Activated CD4-positive, alpha-beta T cell treated with anti-CD3 and anti-CD28 coated beads, Interleukin-2, amount 50 U/mL, for 24 hours (primary cell): ENCODE measurements at places on chromosomes 2 and 18.

DNA sequence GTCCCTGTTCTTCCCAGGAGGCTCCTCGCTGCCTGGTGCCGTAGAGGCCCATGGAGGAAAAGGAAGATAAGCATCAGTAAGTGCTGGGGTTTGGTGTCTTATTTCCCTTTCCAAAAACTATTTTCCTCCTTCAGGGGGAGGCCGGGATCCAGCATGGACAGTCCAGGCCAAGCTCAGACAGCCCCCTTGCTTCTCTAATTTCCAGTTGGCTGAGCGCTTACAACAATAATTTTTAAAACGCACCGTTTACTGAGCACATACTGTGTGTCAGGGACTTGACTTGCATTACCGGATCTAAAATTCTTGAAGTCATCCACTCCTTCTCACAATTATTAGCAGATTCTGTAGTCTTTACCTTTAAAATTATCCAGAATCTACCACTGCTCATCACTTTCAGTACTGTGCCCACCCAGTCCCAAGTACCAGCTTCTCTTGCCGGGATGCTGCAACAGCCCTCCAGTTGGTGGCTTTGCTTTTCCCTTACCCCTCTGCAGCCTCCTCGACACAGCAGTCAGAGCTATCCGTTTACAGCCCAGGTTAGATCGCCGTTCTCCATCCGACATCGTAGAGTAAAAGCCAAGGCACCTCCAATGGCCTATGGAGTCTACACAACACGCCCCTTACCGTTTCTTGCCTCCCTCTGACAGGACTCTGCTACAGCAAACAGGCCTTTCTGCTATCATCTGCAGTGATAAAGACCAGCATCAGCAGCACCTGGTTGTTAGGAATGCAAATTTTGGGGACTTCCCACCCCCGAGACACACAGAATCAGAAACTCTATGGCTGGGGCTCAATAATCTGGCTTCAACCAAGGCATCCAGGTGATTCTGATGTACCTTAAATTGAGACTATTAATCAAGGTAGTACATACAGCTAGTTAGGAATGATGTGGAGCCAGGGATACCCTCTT, 75.2 kb upstream of the TSPYL6 start:
- DNase-seq: no peak

- no peak for DNase-seq
Measured at GRCh38 chr2:235416858-235417499, 76.9 kb upstream of the AGAP1 start.

DNA sequence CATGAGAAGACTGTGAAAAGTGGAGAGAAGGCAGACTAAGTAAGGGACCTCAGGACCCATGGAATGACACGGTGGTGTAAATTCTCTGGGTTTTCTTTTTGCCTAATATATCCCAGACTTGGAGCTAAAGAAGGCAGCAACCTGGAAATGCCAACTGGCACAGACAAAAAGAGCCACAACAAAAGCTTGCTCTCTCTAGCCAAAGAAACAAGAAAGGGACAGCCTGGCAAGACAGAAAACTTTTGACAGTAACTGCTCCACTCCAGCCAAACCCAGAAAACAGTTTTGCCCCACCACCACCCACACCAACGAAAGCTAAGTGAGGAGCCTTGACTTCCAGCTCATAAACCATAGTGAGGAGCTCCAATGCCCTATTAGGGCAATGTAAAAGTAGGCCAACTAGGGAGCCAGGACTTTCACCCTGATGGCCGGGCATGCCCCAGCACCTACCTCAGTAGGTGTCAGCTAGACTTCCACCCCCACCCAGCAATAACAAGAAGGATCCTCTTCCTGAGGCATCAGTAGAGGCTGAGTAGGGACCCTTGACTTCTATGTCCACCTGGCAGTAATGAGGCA, 35.5 kb downstream of the PELI1 start:
- DNase-seq: no peak

DNA sequence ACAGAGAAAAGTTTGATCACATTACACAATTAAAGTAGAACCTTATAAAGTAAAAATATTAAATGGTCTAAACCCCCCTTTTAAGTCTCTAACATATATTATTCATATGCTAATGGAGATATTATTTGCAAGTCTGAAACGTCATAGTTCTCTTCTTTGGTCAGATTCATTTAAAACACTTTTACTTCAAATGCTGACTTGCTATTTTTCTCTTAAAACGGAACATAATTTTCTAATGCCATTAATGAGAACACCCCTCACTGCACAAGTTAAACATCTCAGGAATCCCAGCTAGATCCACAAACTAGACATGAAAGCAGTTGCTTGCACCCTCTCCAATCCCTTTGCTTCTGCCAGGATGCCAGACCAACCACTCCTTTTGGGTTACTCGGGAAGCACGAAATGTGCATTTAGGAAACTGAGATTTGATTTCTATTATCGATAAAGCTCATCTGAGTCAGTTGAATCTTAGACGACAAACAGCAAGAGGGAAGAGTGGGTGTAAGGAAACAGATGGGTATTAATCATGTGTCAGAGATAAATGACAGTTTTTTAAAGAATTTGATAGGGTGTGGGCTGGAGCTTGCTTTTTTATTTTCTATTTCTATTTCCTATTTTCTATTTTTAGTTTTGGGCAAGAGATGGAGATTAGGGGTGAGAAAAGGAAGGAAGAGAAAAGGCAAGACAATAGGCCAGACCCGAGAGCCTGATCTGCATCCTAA, 1.5 kb downstream of the ADD2 start:
- DNase-seq: no peak

- DNase-seq: no peak
Measured at GRCh38 chr2:239260546-239261327, 140.1 kb downstream of the HDAC4 start.

DNA sequence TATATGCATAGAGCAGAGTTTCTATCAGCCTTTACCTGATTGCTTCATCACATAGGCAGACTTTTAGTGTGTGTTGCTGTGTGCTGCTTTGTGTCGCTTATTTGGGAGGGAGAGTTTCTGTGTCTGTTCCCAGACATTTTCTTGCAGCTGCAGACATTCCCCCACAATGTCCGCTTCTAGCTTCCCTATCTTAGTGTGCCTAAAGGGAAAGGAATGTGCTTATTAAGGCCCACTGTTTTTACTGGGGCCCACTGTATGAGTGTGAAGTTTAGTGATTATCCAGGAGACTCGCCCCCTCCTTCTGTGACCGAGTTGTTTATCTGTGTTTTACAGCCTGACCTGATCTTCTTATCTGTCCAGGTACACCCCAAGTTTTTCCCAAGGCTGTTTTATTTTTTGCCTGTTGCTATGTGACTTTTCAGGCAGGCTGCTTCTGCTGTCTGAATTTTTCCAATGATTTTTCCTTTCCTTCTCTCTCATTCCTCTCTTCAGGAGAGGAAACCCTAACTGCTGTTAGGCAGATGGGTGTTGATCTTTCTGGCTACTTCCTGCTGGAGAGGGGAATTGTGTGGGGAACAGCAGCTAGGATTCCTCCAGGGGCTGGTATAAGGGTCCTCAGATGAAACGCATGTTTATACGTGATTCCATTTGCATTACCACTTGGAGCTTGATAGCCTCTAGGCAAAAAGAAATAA, 47.6 kb downstream of the STK17B start:
- no peak for DNase-seq

DNA sequence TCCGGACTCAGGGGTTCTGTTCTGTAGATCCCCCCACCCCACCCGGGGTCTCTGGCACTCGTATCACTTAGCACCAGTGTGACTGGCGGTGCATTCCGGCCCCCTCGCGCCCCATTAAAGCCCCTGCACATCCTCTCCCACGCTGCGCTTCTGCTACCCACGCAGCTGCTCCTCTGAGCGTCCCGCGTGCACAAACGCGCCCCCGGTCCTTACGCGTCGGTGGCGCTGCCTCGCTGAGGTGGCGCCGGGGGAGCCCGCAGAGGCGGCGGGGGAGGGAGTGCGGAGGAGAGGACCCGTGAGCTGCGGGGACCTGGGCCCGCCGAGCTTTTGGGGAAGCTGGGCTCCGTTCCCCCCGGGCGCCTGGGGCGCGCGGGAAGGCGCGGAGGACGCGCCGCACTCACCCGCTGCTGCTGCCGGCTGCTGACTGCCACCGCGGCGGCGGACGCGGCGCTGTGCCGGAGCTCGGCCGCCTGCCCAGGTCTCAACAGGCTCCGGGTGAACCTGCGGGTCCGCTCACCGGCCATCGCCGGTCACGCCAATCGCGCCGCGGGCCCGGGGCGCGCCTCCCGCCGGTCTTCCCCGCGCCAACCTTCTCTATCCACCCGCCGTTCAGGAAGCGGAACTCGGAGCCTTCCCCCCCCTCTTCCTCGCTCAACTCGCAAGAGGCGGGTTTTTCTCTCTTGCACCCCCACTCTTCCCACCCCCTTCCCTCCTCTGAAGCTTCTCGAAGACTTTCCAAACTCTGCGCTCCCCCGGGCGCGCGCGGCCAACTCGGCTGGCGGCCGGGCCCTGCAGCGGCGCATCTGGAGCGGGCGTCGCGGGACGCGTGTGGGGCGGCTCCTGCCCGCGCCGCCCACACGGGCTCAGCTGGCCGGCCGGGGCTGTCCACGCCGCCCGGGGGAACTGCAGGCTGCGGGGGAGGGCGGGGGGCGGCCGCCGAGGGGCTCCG, at the start of gene DOCK10:
TSS of gene DOCK10 (minus strand) at position 618 of the 949 bp plus-strand sequence. CDS start at position 524, 94 bp downstream.
- DNase-seq: no peak

GRCh38 chr2:199901942-199902341, 9.2 kb upstream of the C2orf69 start:
- DNase-seq: no peak

GRCh38 chr18:44686156-44686555, 5.5 kb downstream of the SETBP1 start:
- no peak for DNase-seq

GRCh38 chr2:2660789-2661355, 329.8 kb upstream of the MYT1L start:
- DNase-seq: no peak

DNA sequence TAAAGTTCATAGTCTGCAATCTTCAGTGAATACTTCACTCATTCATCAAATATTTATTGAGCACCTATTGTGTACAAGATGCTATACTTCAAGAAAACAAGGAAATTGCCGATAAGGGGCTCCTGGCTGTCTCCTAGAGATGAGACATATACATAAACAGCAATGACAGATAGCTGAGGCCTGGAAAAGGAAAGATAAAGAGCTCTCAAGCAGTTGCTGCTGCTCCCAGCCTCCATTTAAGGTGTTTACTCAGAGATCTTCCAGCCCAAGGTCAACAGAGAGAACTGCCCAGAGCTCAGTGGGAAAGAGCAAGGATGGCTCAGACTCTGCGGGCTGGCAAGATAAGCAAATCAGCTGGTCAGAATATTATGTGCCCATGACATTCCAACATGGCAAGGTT, 3.3 kb upstream of the SLC14A2 start:
- DNase-seq: no peak

DNA sequence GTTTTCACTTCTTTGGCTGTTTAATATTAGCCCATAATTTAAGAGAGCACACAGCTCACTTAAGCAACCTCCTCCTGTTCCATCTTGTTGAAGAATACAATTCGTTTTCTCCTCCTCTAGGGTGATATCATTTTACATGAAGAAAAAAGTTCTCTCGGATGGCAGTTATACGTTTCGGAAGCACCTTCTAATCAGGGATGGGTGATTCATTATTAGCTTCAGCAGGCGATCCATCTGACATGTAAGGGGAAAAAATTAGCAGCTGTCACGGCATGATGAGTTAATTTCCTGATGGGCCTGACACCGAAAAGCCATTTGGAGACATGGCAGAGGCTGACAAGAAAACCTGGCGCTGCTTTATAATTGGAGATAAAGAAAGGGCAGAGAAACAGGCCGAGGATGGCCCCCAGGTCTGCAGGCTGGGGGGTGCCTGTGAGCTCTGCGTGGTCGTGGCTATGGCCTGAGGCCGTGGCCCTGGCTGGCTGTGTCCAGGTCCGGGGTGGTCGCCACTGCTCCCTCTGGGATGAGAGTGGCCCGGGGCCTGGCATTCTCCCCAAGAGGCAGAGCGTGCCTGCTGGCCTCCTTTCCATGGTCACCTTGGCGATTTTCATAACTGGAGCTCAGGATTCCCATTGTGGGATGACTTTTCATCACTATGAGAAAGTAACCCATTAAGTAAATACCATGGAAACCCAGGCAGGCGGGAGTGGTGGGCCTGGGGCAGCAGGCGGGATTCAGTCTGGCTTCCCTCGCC, 140.1 kb downstream of the PTGR3 start:
- DNase-seq: no peak

GRCh38 chr2:194769030-194769429, 888.0 kb upstream of the SLC39A10 start:
- DNase-seq: no peak

GRCh38 chr2:69914950-69915945, at the start of gene MXD1:
Gene MXD1, plus strand, starts transcription at chr2:69915109. Its CDS starts 222 bp downstream, at chr2:69915331.
- DNase-seq: peak; percentile 98

DNA sequence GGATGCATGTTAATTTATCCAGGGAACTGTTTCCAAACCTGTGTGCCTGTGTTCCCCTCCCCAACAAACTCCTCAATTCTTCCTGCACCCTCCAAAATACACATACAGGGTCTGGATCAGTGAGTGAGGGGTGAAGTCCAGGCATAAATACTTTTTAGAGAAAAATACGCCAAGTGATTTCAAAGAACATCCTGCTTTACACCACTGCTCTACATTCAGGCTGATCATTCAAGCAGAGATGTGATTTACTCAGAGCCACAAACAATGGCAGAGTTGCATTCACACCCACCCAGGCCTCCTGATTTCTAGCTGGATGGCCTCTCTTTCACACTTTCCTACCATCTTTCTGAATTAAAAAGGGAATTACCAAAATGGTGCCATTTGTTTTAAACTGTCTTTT, 289.5 kb upstream of the SLC14A2 start:
- DNase-seq: no peak

DNA sequence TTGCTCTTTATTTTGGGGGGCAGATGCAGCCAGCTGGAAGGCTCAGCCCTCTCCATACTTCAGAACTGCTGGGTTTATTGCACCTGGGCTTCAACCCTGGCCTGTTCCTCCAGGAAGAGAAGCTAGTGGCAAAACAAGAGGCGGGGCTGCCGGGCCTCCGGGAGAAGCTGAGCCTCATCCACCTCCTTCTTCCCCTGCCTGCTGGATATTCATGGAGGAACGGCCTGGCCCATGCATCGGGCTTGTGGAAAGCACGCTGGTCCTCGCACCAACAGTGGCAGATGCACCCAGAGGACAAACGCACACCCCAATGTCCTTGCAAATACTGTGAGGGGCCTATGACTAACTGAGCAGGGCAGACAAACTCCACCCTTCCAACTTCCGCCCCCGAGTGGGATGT, 30.6 kb downstream of the FAM178B start:
- no peak for DNase-seq

GRCh38 chr2:112256654-112257053, 1.8 kb upstream of the ZC3H8 start:
- no peak for DNase-seq

GRCh38 chr18:58401191-58401590, 227.7 kb downstream of the ALPK2 start:
- DNase-seq: no peak

- DNase-seq: no peak
Measured at GRCh38 chr2:46306330-46306751, 9.1 kb downstream of the EPAS1 start.
